ENCODE measurements at places on chromosomes 1 and 21.

DNA sequence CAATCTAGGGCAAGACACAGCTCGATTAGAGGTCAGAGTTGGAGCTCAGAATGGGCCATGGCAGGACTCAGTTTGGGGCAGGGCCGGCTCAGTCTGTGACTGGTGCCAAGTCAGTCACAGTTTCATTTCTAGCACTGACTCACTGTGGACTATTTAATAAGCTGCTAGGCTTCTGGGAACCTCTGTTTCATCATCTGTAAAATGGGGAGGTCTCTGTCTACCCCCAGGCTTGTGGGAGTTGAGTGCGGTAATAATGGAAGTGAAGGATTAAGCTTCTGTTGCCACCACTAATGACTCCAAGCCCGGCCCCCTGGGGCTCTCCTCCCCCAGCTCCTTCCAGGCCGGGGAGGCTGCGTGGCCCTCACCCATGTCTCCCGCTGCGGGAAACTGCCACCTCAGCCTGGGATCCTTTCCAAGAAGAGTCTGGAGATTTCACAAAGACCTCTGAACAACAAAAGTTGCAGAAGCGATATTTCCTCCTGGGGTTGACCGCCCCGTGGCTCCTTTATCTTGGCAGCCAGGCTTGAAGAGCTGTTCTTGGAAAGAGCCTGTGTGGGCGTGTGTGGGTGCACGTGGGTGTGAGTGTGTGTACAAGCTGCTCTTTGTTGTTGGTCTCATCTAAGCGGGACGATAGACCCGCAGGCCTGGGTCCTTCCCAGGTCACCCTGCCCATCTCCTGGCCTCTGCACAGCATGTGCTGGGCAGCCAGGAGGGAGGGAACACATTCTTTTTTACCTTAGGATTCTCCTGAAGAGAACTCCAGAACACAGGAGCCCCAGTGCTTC lies 29.1 kb downstream of the KNCN start:
- DNase-seq, result peak; percentile 88

- DNase-seq, result no peak
These were observed 11.4 kb upstream of the OLIG1 start for GRCh38 chr21:33058527-33058926.

- DNase-seq, result no peak
These were observed 18.9 kb downstream of the CRYAA start for GRCh38 chr21:43187715-43188114.

DNA sequence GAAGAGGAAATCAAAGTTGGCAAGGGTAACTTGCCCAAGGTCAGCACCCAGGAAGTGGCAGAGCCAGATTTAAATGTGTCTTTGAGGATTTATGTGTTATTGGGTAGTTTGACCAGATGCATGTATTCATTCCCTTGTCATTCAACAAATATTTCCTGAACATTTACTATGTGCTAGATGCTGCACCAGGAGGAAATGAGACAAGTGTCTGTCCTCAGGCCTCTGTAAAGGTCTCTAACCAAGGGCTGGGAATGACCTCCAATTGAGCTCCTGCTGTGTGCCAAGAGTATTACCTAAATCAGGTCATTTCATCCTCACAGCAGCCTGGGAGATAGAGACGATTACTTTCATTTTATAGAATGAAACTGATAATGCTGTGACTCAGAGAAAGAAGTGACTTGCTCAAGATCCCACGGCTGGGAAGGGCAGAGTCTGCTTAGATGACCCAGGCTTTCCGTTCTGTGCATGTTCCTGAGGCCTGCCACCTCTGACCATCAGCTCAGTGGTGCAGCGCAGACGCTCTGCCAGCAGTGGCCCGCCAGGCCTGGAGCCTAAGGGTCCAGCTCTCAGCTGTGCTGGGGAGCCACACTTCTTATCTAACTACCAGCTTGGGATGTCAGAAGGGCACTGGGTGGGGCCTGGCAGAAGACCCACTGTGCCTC lies 3.5 kb upstream of the TTC22 start:
- DNase-seq, result peak; percentile 64

DNA sequence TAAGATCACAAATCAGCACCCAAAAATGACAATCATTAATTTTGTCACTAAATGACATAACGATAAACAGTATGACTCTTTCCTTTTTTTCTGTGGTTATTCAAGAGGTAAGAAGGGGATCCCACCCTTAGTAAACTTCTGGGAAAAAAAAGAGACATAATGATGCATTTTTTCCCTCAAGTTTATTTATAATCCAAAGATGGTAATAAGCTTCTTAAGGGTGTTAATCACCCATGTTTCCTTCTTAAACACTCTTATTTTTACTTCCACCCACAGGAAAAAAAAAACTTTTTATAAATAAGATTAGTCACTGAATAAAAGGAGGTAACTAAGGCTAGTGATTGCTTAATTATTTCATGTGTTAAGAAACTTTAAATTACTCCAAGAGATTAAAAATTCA lies 24.7 kb downstream of the RGS1 start:
- no peak for DNase-seq

DNA sequence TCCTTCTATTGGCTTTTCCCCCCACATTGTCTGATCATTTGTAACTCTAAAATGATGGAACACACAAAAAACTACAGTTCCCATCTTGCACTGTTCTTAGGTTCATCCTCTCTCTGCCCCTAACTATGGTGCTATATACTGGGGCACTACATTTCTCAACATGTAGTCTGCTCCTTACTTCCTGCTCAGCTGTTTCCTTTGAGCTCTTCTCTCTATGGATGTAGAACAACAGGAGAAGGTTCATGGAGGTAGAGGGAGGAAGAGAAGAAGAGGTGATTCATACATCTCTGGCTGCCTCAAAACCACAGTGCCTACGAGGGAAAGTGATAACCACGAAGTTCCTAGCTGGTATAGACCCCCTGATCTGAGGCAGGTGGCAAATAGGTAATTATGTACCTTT lies 7.0 kb upstream of the C1orf146 start:
- DNase-seq, result no peak

GRCh38 chr1:62237950-62238374 lies 43.3 kb downstream of the L1TD1 start:
- no peak for DNase-seq

- DNase-seq, result peak; percentile 69
These were observed 18.3 kb downstream of the PPT1 start for GRCh38 chr1:40078512-40079333.

DNA sequence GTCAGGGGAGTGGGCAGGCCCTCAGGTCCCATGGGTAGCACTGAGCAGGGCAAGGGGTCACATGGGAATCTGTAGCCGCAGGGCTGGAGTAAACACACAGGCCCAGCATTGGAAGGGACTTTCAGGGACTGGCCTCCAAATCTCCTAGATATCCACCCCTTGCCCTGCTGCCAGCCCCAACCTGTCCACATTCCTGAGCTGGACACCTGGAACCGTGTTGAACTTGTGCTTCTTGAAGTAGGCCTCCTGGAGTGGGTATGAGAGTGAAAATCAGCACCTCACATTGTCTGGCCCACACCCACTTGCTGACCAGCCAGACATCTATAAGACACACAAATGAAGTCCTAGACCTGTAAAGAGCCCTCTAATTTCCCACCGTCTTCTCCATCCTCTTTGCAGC lies 7.7 kb downstream of the POMGNT1 start:
- DNase-seq, result no peak

GRCh38 chr1:54871275-54872035 lies 15.5 kb downstream of the DHCR24 start:
- no peak for DNase-seq

DNA sequence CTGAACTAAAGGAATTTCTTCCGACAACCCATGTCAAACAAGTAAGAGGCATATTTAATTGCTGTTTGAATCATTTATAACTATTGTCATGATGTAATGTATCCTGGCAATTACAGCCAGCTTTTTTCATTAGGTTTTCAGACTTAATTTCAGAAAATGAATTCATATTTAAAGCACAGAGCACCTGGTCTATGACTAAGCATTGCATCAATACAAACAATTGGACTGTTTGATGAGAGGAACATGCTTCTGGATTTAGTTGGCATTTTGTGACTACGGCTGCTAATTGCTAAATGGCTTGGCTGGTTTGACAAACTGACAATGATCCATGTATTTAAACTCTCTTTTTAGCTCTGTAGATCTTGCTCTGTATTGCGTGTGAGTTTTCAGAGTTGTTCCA lies 853.4 kb downstream of the NCAM2 start:
- no peak for DNase-seq

- no peak for DNase-seq
These were observed 207.7 kb upstream of the KAZN start for GRCh38 chr1:14390816-14391215.

DNA sequence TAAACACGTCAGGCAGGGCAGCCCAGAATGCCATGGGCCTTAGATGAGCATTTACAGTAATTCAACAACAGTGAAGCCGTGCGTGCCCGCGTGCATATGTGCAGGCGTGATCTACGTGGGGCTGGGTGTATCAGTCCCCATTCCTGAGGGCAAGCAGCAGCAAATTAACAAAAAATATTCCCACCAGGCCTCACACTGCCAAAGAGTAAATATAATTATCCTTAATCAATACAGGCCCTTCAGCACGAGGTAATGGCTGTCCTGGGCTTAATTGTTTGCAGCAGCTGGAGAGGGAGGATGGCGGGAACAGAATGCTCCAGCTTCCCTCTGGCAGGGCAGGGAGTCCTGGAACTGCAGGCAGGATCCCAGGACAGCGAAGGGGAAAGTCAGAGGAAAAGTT lies 91.8 kb downstream of the DDX20 start:
- no peak for DNase-seq

DNA sequence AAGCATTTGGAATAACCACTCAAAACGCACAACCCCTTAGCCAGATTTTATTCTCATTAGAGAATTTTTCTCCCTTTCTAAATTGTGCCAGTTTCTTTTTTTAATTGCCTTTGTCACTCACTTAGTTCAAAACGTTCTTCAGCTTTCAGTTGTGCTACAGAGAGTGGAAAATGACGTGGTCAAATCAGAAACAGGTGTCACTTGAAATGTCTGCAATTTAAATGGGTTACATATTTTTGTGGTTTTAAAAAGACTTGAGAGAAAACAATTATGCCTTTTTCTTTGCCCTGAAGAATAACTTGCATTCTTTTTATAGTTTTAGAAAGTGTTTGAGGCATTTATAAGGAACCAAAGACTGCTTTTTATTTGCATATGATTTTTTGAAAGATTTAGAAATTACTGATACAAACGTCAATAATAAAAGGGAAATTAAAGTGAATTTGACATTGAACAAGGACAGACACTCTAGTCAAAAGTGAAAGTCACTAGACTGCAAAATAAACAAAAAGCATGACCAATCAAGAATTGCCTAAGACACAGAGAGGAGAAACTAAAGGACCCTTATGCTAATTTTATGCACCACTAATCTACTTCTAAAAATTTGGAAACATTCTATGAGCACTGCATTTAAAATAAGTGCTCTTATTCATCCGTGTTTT lies 191.0 kb downstream of the TPR start:
- peak; percentile 20 for DNase-seq

DNA sequence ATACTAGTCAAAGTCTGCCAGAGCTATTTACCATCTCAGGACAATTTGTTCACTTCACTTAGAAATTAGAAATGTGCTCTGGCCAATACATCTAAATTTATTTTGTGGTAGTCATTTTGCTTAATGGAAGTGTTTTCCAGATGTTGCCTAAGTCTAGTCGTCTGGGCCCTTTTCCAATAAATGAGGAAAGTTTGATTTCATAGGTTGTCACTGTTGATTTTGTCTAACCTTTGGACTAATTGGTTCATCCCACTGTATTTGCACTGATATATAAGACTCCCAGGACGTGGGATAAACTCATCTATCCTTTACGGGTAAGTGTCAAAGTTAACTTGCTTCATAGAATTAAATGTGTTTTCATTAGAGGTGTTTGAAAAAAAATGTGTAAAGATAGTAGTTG lies 79.1 kb downstream of the TPR start:
- DNase-seq, result no peak

DNA sequence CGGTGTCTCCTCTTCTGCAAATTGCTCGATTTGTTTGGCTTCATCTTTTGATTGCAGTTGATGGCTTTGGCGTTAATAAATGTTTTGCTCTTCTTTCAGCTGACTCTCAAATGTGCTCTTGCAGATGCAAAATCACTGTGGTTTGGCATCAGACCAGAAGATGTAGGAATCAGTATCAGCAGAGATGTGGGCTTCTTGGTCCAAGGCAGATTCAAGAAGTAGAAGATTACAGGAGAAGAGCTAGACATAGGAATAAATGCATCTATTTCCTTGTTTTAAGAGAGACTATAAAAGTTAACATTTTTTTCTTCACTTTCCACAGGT lies 59.8 kb upstream of the BACH1 start:
- DNase-seq, result no peak

DNA sequence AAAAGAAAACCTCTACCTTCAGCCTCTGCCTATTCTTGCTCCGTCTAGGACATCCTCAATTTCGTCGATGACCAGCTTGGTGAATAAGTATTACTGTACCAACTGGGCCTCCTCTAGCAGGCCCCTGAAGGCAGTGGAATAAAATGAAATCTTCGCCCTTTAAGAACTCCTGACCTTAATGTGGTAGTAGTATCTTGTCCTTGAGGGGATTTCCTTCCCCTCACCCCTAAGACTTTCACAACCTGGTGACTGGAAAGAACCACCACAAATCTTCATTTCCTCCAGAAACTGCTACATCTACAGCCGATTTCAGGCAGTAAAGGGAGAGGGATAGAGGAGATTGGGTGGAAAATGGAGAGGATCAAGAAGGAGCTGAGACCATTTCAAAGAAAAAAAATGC lies 1.6 kb upstream of the HAX1 start:
- peak; percentile 10 for DNase-seq

- no peak for DNase-seq
These were observed 41.9 kb upstream of the ANGPTL7 start for GRCh38 chr1:11147197-11147770.

GRCh38 chr1:239999170-239999569 lies 92.5 kb upstream of the FMN2 start:
- DNase-seq, result no peak

- no peak for DNase-seq
These were observed 20.6 kb upstream of the MYCL start for GRCh38 chr1:39922251-39922688.

GRCh38 chr1:235011599-235012435 lies 116.8 kb downstream of the TOMM20 start:
- peak; percentile 99 for DNase-seq

GRCh38 chr1:217311766-217312165 lies 319.1 kb downstream of the GPATCH2 start:
- no peak for DNase-seq

DNA sequence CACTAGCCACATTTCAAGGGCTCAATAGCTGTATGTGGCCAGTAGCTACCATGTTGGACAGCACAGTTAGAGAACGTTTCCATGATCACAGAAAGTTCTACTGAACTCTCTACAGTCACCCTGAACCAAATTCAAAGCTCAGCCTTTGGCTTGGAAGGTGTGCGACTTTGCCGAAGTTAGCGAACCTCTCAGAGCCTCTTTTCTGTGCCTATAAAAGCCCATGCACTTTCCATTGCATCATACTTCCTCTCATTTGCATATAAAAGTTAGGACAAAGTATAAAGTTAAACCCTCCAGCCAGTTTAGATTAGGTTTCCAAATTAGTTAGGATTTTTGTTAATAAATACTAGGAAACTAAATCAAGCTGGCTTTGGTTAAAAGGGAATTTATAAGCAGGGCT lies 4.7 kb upstream of the SLC1A7 start:
- DNase-seq, result no peak

GRCh38 chr1:65629788-65630187 lies 162.9 kb upstream of the PDE4B start:
- DNase-seq, result no peak

Measured in activated CD4-positive, alpha-beta T cell treated with anti-CD3 and anti-CD28 coated beads, Interleukin-2, amount 50 U/mL, for 16 hours (primary cell).